ENCODE measurements at places on chromosomes 5 and 9.

DNA sequence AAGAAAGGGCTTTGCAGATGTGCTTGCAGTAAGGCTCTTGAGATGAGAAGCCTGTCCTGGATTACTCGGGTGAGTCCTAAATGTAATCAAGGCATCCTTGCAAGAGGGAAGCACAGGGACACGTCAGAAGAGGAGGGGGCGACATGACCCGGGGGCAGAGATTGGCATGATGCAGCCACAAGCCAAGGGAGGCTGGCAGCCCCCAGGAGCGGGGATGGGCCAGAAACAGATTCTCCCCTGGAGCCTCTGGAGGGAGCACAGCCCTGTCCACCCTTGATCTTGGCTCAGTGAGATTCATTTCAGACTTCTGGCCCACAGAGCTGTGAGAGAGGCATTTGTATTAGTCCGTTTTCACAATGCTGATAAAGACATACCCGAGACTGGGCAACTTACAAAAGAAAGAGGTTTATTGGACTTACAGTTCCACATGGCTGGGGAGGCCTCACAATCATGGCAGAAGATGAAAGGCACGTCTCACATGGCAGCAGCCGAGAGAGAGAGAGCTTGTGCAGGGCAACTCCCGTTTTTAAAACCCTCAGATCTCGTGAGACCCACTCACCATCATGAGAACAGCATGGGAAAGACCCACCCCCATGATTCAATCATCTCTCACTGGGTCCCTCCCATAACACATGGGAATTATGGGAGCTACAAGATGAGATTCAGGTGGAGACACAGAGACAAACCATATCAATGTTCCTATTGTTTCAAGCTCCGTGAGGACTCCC, 76.1 kb downstream of the ADAMTS2 start:
- no peaks in the 10 kb centered on the region for H3K4me1 ChIP-seq
- H3K36me3 ChIP-seq: no peaks in the 10 kb centered on the region
- DNase-seq: peak; percentile 9
- no peak overlapping the region for H3K4me3 ChIP-seq
- no peaks in the 10 kb centered on the region for H3K27me3 ChIP-seq
- no peak overlapping the region for H3K27ac ChIP-seq

DNA sequence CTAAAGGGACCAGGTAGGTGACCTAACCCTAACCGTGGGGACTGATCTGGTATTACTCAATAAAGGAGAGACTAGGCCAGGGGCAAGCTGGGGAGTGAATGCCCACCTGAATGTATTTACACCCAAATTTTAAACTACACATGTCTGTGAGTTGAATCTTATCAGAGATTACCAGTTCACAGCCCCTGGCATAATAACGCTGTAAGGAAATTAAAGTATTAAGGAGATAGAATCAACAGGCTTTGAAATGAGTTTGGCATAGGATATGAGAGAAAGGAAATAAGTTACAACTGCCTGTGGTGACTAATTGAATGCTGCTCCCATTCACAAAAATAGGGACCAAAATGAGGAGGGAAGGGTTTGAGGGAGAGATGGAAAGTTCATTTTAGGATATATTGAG, 593.3 kb downstream of the CSNK1G3 start:
- H3K4me3 ChIP-seq: no peak overlapping the region
- H3K36me3 ChIP-seq: no peaks in the 10 kb centered on the region
- no peaks in the 10 kb centered on the region for H3K27me3 ChIP-seq
- no peak overlapping the region for H3K27ac ChIP-seq

DNA sequence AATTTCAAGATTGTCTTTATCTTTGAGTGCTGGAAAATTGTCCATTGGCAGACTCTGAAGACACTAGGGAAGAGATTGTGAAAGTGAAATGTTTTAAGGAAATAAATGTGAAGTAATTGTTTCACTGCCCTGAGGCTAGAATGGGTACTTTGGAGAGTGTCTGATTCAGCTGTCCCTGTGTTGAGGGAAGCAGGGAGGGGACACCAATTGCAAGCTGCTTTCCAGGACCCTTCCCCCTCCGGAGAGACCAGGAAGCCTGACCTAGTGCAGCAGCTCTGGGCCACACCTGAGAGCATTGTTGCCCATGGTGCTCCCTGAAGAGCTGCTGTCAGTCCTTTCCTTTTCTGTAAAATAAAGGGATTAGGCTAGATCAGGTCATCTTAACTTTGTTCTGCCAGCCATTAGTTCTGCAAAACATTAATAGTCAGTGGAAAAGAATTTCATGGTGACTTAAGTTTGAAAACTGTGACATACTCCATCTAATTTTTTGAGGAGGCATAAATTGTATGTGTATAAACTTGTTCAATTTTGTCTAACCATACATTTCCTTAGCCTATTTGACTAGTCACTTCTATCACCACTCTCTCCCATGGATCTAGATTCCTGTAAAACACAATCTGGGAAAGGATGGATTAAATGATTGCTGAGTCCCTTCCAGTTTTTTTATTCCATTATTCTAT, 18.8 kb downstream of the MAP1B start:
- H3K27me3 ChIP-seq: peaks cover 4% of the 10 kb centered on the region
- H3K4me1 ChIP-seq: no peaks in the 10 kb centered on the region
- DNase-seq: no peak
- no peak overlapping the region for H3K27ac ChIP-seq
- no peaks in the 10 kb centered on the region for H3K36me3 ChIP-seq
- H3K4me3 ChIP-seq: no peak overlapping the region

GRCh38 chr5:1380910-1381309, 36.0 kb upstream of the CLPTM1L start:
- no peak overlapping the region for H3K27ac ChIP-seq
- H3K27me3 ChIP-seq: no peaks in the 10 kb centered on the region
- peaks cover 14% of the 10 kb centered on the region for H3K4me1 ChIP-seq
- H3K4me3 ChIP-seq: no peak overlapping the region

DNA sequence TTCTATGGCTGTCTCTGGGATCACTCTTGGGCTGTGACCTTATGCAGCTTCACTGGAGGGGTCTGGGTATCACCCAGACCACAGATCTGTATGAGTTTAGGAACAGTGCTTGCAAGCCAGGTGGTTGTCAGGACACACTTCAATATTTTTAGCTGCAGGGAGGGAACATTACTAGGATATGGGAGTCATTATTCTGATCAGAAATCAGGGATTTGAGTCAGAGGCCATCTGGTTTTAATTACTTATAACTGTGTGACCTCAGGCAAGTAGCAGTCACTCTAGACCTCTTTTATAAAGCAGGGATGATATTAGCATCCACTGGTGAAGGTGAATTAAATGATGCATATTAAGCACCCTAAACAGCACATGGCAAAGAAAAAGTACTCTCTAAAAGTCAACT, 60.1 kb upstream of the NMUR2 start:
- no peak overlapping the region for H3K4me3 ChIP-seq
- H3K27ac ChIP-seq: no peak overlapping the region
- no peaks in the 10 kb centered on the region for H3K36me3 ChIP-seq
- DNase-seq: no peak

- no peaks in the 10 kb centered on the region for H3K27me3 ChIP-seq
- H3K4me1 ChIP-seq: no peaks in the 10 kb centered on the region
- H3K36me3 ChIP-seq: no peaks in the 10 kb centered on the region
- DNase-seq: no peak
- no peak overlapping the region for H3K4me3 ChIP-seq
Measured at GRCh38 chr5:35041261-35041660, 6.5 kb downstream of the AGXT2 start.

- DNase-seq: no peak
- H3K4me1 ChIP-seq: no peaks in the 10 kb centered on the region
- no peaks in the 10 kb centered on the region for H3K36me3 ChIP-seq
- H3K4me3 ChIP-seq: no peak overlapping the region
- no peak overlapping the region for H3K27ac ChIP-seq
Measured at GRCh38 chr5:154518438-154518867, 40.4 kb upstream of the HAND1 start.

DNA sequence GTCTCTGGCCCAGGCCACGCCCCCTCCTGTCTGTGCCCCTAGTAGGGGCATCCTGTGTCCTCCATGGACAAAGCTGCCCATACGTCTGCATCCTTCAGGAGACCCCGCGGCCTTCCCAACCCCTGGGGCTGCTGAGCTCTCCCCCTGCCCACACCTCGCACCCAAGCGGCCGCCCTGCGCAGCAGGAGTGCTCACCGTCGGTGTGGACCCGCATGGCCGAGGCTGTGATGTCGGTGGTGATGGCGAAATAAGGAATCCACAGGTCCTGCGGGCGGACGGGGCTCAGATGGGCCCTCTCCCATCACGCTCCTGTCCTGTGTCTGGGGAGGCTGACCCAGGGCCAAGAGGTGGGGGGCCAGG, 4.8 kb upstream of the NSMF start:
- H3K4me1 ChIP-seq: peaks cover 40% of the 10 kb centered on the region
- H3K27me3 ChIP-seq: no peaks in the 10 kb centered on the region
- H3K27ac ChIP-seq: no peak overlapping the region
- no peaks in the 10 kb centered on the region for H3K36me3 ChIP-seq
- H3K4me3 ChIP-seq: no peak overlapping the region
- DNase-seq: no peak

DNA sequence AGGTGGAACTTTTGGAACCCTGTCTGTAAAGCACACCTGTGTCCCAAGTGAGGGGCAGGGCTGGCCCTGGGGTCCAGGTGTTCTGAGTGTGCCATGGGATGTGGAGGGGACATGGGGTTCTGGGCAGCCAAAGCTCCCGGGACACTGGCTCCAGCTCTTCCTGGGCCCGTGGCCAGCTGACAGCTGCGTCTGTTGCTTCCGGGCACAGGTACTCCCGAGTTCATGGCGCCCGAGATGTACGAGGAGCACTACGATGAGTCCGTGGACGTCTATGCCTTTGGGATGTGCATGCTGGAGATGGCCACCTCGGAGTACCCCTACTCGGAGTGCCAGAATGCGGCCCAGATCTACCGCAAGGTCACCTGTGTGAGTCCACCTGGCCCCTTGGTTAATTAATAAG, 50.7 kb downstream of the WNK2 start:
- no peaks in the 10 kb centered on the region for H3K36me3 ChIP-seq
- peaks cover 9% of the 10 kb centered on the region for H3K27me3 ChIP-seq
- no peak overlapping the region for H3K4me3 ChIP-seq
- DNase-seq: no peak

GRCh38 chr9:69785757-69786156, 25.9 kb upstream of the PTAR1 start:
- H3K27me3 ChIP-seq: peaks cover 3% of the 10 kb centered on the region
- no peaks in the 10 kb centered on the region for H3K36me3 ChIP-seq
- no peak for DNase-seq
- H3K4me1 ChIP-seq: no peaks in the 10 kb centered on the region
- H3K27ac ChIP-seq: no peak overlapping the region
- no peak overlapping the region for H3K4me3 ChIP-seq

DNA sequence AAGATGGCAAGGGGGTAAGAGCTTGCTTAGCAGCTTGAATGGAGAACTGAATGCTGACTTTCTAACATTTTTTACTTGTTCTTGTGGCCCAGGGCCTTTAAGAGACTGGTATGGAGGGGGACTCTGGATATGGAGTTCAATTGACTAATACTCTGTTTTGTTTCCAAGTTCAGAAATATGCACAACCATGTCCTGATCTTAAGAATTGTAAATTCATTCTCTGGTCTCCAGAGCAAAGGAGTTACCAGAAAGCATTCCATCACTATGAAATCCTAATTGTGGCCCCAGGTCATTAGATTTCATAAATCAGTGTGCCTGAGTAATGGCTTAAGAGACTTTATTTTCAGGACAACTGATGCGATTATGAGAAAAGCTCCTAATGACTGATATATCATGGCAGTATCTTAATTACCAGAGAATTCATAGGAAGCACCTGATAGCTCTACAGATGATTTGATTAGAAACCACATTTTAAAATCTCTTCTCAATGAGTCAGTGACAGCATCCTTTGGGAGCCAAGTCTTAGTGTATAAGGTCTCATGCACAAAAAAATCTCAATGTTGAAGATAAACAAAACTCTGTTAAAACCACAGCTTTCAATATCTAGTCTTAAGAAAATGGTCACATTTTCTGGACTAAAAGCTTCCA, 613.6 kb upstream of the KLF4 start:
- no peaks in the 10 kb centered on the region for H3K36me3 ChIP-seq
- DNase-seq: no peak
- no peak overlapping the region for H3K27ac ChIP-seq
- no peaks in the 10 kb centered on the region for H3K4me1 ChIP-seq

All from CD8-positive, alpha-beta memory T cell (primary cell).